Stimulated activated CD4-positive, alpha-beta T cell treated with anti-CD3 and anti-CD28 coated beads, Interleukin-2, amount 100 ng/mL, for 4 hours (primary cell): ENCODE measurements at places on chromosomes 2 and 18.

- DNase-seq: no peak
Measured at GRCh38 chr18:58501066-58501896, 127.6 kb downstream of the ALPK2 start.

DNA sequence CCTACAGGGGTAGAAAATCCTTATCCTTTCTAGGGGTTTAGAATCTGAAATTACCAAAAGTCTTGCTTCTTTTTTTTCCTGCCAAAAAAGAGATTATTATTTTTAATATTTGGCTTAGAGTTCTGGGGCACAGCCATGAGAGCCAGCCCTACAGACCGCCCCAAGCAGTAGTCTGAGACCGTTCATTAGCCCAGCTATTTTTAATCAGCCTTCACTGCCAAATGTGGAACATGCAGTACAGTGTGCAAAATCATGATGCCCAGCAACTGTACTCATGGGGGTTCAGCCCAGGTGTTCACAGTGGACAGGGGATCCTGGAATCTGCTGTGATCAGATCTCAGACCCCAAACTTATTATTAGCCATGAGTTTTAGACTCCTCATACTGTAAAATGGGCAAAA lies 60.4 kb downstream of the GRB14 start:
- no peak for DNase-seq

DNA sequence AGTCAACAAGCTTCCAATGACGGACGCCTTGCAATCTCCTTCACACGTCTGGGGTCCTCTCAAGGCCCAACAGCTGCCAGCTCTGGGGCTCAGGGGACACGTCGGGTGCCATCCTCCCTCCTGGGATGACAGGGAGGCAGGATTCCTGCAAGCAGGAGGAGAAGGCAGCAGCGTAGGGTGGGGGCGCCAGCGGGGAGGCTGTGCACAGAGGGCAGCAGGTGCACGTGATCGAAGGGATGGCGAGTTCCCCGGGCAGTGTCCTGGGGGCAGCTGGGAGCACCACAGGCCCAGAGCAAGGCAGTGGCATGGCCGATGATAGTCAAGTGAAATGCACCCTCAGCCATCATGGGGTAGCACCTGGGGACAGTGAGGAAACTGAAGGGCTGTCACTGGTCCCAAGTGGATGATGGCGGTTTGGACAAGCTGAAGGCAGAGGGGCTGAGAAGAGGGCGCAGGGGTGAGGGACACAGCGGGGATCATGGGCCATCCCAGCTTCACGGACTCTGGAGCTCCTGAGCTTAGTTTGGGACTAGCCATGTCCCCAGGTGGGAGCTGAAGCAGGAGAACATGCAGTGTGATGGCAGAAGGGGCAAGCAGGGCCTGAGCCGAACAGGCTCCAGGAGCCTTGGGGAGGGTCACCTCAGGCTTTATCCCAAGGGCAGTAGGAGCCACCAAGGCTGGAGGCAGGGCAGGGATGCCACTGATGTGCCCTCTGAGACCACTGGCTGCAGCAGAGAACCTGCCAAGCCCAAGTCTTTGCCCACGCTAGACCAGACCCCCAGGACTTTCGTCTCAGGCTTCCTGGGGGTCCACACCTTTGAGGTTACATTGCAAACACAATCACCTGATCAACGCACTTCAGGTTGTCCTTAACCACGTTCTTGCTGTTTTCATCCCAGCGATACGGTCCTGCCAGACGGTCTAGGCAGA lies 16.3 kb upstream of the SNED1 start:
- no peak for DNase-seq

- DNase-seq: no peak
Measured at GRCh38 chr18:75409806-75410205, 17.7 kb downstream of the SMIM21 start.

- DNase-seq: peak; percentile 40
Measured at GRCh38 chr2:231530099-231531011, at the start of gene NMUR1. TSS of gene NMUR1 (minus strand) at chr2:231530445. CDS start at chr2:231530361, 84 bp downstream.

DNA sequence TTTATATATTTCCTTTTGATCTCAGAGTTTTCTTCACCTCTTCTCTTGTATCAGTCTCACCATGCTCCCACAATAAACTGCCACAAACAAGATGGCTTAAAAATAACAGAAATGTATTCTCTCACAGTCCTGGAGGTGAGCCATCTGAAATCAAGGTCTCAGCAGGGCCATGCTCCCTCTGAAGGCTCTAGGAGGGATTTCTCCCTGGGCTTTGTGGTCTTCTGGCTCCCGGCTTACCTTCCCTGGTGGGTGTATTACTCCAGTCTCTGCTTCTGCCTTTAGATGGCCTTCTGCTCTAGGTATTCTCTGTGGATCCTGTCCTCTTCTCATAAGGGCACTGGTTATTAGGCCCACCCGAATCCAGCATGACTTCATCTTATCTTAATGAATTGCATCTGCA lies 994.7 kb upstream of the POU3F3 start:
- DNase-seq: no peak

GRCh38 chr2:42959234-42960001 lies 167.0 kb upstream of the HAAO start:
- no peak for DNase-seq

- DNase-seq: no peak
Measured at GRCh38 chr2:121030523-121030922, 254.5 kb downstream of the TFCP2L1 start.

DNA sequence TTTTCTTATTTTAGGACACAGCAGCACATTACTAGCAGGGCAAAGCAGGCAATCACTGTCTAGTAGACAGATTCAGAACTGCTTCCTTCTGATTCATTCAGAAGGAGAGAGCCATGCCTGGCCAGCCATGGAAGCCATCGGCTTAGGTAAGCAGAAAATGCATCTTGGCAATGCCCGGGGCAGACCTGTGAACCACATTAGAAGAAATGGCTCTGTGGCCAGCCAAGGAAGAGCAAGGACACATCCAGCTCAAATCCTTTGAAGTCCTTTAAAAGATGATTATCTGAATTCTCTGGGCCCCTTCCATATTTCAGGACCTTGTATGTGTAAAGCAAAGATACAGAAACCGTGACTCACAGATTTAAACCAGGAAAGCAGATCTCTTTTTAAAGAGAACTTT lies 227.4 kb downstream of the PID1 start:
- no peak for DNase-seq

GRCh38 chr2:174901075-174901474 lies 104.1 kb downstream of the CHN1 start:
- no peak for DNase-seq

DNA sequence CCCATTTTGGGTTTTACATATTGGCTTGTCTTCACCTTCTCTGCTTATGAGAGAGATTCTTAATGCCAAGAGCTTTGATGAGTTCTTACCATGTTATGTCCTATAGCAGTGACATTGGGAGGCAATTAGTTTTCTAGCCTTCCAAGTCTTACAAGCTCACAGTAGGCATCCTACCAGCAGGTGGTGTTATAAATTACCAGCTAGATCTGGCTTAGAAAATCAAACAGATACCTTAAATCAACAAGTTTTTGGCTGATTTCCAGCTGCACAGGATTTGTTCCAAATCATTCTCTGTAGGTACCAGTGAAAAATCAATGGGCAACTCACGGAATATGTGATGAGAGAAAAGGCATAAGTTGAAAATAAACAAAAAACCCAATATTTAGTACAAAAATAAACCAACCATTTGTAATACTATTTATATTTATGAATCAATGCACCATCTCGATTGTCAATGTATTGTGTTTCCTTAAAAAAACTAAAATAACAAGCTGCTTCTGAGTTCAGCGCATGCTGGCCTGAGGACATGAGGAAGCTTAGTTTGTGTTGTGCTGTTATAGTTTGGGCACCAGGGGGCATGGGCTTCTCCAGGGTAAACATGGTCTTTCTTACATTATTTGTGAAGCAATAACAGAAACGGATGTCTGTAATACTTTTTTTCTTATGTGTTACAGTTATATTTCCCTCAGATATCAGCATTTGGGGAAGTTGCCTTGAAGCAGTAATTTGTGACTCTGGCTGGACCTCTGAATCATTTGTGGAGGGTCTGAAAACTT lies 34.1 kb upstream of the NXPH2 start:
- DNase-seq: no peak

- DNase-seq: no peak
Measured at GRCh38 chr2:213101692-213102460, 49.5 kb downstream of the IKZF2 start.

DNA sequence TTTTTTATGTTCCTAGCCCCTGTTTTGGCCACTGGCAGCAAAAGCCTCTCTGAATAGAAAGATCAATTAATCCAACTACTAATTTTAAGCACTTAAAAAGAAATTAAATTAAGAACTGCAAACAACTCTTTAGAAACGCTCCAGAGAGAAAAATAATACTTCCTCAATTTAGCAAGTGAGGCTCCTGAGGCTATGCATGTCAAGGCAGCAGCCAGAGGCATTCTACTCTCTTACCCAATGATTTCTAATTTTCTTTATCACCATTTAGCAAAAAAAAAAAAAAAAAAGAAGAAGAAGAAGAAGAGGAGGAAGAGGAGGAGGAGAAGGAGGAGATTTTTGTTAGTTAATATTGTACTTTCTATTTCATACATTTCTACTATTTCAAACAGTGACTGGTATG lies 68.5 kb downstream of the TMEM237 start:
- DNase-seq: no peak

DNA sequence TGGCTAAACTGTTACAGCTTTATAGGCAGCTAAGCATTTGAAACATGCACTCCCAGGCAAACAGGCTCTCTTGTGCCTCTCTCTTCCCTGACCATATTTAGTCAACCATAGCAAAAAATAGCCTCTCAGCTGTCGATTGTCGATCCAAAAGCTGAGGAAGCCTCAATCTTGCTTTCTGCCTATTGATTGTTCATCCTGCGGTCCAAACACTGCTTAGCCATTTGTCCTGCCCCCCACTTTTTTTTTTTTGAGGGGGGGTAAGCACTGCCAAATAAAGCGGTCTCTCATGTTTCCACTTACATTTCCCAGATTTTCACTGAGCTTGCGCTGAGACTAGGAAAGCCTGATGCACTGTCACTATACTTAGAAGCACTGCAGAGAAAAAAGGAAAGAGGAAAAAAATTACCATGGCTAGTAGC lies 90.8 kb downstream of the MIB1 start:
- DNase-seq: no peak

- DNase-seq: no peak
Measured at GRCh38 chr2:227739351-227739750, 6.3 kb upstream of the SCYGR8 start.

DNA sequence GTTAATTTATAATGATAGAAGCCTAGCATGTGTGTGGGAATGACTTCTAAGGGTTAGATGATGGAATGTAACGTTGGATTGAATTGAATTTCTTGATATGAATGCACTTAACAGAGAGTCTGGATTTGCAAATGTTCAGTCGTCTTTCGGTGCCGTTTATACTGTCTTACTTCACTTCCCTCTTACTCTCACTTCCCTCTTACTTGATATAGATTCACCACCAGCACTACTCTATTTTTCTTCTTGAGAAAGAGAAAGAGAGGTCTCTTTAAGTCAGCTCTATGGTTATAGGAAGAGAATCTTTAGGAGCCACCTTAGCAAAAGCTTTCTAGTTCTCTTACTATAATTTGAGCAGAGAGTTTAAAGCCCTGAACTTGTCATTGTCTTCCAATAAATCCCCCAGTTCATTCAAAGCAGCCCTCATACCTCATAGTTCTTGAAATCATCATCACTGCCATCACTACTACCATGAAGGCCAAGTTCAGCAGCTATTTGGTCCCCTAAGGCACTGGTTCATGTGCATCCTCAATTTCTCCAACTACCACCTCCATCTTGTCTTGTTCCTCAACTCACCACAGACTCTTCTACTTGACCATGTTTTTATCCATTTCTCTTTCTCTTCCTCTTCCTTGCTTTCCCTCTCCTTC lies 501.7 kb upstream of the TCF4 start:
- no peak for DNase-seq

DNA sequence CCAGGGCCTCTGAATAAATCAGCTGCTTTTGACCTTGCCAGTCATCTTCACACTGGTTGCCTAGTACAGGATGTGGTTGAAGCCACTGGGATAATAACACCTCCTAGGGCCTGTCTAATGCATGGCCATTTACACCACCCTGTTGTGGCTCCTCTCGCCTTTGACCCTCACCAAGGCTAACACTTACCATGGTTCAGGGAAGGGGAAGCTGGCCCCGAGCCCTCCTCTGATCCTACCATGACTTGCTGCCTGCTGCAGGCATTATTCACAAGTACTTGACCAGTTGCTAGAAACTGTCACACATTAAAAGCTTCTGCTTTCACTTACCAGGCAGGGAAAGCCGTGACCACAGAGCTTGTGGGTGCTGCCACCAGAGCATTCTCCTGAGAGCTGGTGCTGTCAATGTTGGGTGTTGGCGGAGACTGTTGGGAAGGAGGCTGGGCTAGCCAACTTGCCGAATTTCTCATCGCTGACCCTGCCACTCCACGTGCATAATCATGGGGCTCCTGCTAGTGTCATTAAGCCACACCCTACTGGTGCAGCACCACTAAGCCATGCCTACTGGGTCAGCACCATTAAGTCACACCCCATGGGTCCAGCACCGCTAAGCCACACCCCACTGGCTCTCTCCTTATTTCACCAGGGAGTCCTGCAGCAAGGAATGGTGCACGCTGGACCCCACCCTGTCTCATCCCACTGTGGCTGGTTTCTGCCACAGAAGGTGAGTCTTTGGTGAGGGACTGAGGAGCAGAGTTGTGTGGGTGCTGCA lies 47.0 kb upstream of the TTC39C start:
- DNase-seq: no peak

- no peak for DNase-seq
Measured at GRCh38 chr2:3631851-3632659, 25.9 kb upstream of the ALLC start.

DNA sequence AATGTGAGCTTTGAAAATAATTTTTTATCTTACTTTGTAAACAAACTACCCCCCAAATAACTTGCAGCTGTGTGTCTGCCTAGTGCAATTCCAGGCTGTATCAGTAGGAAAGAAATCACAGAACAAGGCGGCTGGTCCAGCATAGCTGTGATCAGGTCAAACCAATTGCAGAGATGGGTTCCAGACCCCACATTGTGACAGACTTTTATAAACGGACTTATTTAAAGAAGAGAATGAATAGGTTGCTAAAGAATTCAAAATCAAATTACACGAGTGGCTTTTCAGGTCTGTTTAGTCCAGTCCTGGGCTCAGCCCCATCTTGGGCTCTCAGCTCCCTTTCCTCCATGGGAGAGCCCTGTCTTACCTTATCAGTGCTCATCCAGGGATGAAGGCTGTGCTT lies 11.1 kb downstream of the BMP10 start:
- DNase-seq: no peak

- no peak for DNase-seq
Measured at GRCh38 chr18:63575681-63576080, 11.5 kb upstream of the SERPINB13 start.

- DNase-seq: no peak
Measured at GRCh38 chr2:203346612-203347011, 18.4 kb downstream of the ABI2 start.

GRCh38 chr2:216936954-216937357 lies 77.1 kb upstream of the TNP1 start:
- DNase-seq: no peak

DNA sequence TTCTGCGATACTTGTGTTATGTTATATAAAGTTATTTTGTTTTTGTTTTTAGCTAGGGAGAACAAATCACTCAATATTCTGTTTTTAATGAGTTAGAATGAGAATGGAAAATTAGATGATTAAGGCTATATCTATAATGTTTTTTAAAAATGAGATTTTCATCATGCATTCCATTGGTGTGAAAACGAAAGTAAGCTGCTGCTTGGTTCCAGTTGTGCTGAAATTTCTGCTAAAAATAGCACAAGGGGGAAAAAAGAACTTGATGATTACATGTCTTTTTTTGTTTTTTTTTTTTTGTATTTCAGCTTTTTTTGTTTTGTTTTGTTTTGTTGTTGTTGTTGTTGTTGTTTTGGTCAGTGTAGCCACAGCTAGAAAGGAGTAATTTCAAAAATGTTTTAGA lies 242.6 kb upstream of the KCNJ3 start:
- no peak for DNase-seq

GRCh38 chr2:38602136-38602731 lies 494 bp downstream of the HNRNPLL start:
- DNase-seq: no peak
